CD4-positive, alpha-beta T cell treated with Interleukin-15 for 1 hour (primary cell): ENCODE measurements at places on chromosomes 11 and 22.

GRCh38 chr11:11822946-11823345 lies 18.8 kb upstream of the USP47 start:
- DNase-seq: no peak

- no peak for DNase-seq
Observed at GRCh38 chr11:859394-860131, 16.9 kb downstream of the TSPAN4 start.

GRCh38 chr11:108663154-108663877 lies 1.6 kb upstream of the DDX10 start:
- no peak for DNase-seq

GRCh38 chr22:25420925-25421904 lies 143.3 kb upstream of the GRK3 start:
- DNase-seq: no peak

DNA sequence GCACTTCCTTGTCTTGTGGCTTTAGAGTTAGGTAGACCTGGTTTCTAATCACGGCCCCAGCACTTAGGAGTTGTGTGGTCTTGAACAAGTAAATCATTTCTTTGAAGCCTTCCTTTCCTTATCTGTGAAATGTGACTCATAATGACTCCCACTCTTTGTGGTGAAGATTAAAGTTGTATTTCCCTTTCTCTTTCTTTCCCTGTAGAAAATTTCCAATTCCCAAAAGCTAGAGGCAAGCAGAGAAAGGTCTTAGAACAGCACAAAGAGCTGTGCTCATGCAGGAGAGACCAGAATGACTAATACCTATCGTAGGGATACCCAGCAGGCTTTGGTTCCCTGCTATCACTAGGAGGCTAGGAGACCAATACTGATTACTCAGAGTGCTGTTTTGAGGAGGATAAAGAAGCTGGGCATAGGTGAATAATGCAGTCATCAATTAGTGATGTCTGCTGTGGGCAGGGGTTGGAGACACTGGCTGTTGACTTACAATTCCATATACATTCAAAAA lies 270.7 kb upstream of the SYN3 start:
- DNase-seq: no peak

DNA sequence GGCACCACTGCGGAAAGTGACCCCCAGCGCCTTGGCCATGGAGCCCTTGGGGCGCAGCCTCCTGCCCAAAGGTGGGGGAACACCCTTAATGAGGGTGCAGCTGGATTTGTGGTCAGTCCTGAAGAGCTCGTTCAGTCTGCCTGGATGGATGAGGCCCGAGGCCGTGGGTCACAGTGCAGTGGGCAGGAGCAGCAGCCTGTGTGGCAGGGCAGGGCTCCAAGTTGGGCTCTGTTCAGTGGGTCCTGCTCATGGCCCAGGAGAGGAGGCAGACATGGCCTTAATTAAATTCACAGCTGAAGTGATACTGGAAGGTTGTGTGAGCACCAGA lies 33.3 kb downstream of the FAM83F start:
- no peak for DNase-seq

- DNase-seq: peak; percentile 64
Observed at GRCh38 chr22:38927033-38927781, 30.2 kb upstream of the APOBEC3A start.

GRCh38 chr22:29202212-29203192 lies 3.2 kb upstream of the EMID1 start:
- DNase-seq: peak; percentile 57

- no peak for DNase-seq
Observed at GRCh38 chr11:125235071-125235471, 70.5 kb downstream of the PKNOX2 start.

GRCh38 chr22:26588729-26589366 lies 1.1 kb downstream of the TPST2 start:
- no peak for DNase-seq

DNA sequence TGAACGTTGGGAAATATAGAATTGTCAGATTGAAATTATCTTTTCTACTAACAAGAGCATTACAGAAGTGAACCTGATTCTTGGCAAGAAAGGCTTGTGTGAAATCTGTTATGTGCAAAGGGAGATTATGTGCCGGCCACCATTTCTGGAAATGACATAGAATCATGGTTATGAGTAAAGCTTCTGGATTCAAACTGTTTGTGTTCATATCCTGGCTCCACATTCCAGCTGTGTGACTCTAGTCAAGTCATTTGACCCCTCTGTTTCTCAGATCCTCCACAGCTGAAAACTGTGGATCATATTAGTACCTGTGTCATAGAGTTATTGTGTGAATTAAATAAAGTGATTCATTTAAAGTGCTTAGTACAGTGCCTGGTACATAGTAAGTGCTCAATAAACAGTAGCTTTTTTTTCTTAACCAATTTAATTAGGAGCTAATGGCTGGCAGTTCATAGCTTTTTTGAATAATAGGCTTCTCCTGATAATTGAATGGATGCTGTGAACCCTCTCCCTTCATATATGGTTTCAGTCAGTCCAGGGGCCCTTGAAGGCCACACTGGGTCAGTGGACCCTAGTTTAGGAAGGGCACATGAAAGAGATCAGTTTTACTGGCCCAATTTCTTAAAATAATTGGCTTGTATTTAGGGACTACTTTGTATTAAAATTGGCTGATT lies 34.6 kb downstream of the EHF start:
- DNase-seq: no peak

DNA sequence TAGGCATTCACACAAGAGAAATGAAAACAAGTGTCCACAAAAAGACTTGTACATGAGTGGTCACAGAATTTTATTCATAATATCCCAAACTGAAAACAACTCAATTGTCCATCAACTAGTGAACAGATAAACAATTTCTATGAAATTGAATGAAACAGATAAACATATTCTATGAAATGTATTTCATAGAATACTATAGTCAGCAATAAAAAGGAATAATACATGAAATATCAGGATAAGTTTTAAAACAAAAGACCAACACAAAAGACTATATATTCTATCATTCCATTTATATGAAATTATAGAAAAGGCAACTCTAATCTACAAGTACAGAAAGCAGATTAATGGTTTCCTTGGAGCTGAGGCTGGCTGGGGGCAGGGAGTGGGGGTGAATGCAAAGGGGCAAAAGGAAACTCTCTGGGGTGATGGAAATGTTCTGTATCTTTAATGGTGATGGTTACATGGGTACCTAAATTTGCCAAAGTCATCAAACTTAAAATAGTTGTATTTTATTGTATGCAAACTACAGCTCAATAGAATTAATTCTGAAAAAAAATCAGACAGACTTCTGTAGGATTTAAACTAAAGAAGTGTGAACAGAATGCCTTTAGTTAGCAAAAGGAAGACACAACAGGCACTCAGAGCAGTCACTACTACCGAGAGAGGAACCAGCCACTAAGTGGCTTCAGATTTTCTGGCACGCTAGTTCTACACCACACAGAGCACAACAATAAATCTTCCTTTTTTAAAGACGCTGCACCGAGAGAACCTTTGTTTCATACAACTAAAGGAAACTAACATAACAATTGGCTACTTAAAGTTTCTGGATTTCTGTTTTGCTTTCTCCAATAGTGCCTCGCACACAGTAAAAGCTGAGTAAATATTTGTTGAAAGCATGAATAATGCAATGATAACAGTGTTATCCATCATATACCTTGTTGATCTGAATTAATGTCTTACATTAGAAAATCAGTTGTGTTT lies 15.4 kb downstream of the CCDC34 start:
- DNase-seq: no peak

DNA sequence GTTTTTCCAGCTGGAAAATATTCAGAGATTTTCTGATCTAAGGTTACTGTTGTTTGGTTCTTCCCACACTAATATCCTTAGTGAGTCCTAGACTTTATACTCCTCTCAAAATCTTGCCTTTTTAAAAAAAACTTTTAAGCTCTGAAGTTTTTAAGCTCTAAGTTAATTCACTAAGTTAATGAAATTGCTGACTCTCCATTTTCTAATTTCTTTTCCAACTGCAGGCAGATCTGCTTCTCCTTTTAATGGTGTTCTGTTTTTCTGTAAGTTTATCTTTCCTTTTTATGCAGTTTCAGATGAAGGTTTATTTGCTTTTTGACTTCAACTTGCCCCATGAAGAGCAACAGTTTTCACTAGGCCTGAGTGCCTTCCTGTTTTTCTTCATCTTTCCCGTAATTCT lies 125.8 kb upstream of the ARHGAP42 start:
- no peak for DNase-seq

DNA sequence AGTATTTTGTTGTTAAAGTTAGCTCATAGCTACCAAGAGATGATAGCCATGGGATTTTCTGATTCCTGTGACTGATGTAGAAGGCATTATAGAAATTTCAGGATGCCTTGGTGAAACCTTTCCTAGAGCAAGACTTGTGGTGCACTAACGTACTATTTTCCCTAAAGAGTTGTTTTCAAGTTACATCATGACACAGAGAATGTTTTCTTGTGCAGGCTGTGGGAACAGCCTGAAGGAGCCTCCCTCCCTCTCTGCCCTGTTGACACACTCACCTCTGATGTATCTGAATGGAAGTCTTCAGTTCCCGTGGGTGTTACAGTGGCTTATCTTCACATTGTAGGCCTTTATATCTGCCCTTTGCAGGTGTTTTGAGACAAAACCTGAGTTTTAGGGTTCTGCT lies 121.6 kb downstream of the LDLRAD3 start:
- no peak for DNase-seq

DNA sequence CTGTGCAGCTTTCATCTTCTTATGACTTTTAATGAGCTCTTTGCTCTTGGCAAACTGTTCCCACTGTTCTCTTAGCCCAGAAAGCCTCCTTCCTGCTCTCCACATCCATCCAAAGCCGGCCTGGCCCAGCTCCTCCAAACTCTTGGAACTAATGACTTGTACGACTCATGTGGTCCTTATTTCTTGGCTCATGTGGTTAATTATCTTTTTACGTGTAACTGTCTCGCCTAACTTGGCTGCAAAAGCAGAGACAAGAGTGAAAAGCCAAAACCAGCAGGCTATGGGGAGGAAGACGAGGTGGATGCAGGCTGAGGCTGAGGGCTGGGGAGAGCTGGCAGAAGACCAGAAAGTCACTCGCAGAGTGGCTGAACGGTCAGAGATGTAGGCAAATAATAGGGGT lies 5.5 kb downstream of the CSNK2A3 start:
- no peak for DNase-seq

DNA sequence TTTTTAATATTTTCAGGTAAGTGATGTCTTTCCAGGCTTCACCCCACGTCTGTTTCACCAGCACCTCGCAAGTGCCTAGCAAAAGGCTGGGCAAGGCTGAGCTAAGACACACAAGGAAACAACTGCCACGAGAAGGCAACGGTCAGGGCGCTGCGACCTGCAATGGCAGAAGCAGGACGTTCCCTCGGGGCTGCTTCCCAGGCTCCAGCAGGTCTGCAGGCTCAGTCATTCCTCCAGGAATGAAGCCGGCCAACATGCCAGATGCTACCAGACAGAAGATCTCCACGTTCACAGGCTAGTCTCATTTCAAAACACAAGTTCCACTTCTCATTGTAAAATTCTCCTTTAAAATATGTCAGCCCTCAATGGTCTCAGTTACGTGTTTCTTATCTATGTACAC lies 45.5 kb downstream of the CELSR1 start:
- DNase-seq: no peak

- no peak for DNase-seq
Observed at GRCh38 chr11:78266451-78266850, 77.7 kb downstream of the USP35 start.

GRCh38 chr11:14702760-14703159 lies 59.2 kb downstream of the PDE3B start:
- no peak for DNase-seq
